ENCODE measurements at places on chromosomes 6 and 20. TPM values are rescaled to one million over a fixed set of nuclear protein-coding genes. Genes with fewer than 3 reads are reported as not detected.

The NHSL1 gene
- 13.3 TPM for total RNA-seq

The LST1 gene
- 4.9 TPM for total RNA-seq

DNA sequence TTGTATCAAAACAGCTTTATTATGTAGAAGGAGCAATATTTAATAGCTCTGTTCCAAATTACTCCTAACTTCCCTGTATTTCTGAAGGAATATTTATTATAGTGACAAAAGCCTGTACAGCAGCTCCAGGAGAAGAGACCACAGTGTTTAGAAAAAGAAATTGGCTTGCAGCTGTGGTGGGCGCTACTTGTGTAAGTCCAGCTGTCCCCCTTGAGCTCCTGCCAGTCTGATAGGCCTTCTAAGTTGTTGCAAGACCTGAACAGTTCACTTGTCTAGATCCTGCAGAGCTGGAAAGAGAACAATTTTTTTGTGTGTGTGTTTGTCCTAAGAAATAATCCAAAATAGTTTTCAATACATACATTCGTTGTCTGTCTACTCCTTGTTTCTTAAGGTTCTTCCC lies 86.6 kb downstream of the JARID2 start:
- no peak overlapping the region for H3K4me3 ChIP-seq
- no peak for DNase-seq

DNA sequence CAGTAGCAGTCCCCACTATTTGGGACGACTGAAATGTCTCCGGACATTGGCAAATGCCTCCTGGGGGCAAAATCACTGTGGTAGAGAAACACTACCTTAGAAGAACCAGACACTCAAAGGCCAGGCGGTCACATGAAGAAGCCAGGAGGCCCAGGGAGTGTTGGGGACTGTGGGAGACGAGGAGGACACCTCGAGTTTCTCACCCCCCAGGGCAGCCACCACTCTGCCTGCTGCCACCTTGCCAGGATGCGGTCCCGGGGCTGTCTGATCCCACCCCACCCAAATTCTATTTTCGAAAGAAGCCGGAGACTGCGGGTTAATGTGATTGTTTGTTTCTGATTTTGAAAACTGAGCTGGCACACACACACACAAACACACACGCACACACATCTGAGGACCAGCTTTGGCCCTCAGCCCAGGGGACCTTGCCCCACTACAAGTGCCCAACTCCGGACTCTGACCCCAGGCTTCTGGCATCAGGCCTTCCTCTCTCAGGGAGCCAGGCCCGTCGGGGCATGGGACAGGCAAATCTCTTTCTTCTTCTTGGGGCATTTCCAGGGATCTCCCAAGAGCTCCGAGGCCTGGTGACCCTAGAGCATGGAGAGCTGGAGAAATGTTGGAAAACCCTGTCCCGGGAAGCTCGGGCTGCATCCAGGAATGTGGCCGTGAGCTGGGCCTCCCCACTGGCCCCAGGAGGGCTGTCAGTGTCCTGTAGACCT lies 187.5 kb upstream of the PMEPA1 start:
- no peak for DNase-seq
- no peaks in the 10 kb centered on the region for H3K27me3 ChIP-seq
- H3K4me1 ChIP-seq, result no peaks in the 10 kb centered on the region
- no peak overlapping the region for H3K27ac ChIP-seq

DNA sequence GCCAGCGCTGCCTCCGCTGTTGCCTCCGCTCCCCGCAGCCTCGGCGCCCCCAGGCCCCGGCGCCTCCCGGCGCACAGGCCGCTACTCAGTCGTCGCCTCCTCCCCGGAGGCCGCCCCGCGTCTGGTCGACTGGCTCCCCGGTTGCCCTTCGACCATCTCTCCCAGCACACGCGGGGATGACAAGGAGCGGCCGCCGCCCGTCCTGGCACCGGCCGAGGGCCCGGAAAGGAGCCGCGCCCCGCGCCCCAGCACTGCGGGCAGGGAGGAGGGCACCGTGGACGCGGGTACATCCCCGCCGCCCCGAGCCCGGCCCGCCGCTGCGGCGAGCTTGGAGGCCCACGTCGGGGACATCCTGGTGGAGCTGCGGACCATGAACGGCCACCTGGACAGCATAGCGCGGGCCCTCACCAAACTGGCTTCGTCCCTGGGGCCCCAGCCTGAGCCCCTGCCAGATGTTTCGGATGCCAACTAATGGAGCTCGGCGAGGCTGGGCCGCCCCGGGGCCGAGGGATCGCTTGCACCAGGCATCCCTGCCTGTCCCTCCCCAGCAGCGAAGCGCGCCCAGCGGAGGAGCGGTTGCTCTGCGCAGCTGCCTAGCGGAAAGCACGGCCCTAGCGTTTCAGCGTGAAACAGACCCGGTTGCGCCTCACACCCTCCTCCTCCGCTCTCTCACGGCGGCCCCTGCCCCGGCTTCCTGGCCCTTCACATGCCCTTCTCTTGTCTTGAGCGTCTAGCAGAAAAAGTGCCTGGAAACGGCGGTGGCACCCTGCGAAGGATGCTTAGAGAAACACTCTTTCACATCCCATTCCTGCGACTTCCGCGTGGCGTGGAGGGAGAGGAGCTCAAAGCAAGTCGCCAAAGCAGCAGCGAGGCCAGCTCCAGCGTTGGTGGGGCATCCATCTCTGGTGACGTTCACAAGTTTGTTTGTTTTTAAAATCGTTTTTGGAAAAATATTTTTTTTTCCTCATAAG lies 285.8 kb upstream of the SUPT3H start:
- H3K4me1 ChIP-seq, result peaks cover 12% of the 10 kb centered on the region
- H3K27ac ChIP-seq, result no peak overlapping the region
- peak overlapping the region; percentile 58 for H3K4me3 ChIP-seq
